ENCODE measurements at places on chromosomes 1 and 21. TPM values are rescaled to one million over a fixed set of nuclear protein-coding genes. Genes with fewer than 3 reads are reported as not detected.
A peak's percentile ranks its signal among the peaks of the same experiment; 100 is the strongest.

FCMR gene
- total RNA-seq: 6.6 TPM

- H3K27me3 ChIP-seq: no peaks in the 10 kb centered on the region
- no peak overlapping the region for H3K27ac ChIP-seq
- no peaks in the 10 kb centered on the region for H3K4me1 ChIP-seq
- no peaks in the 10 kb centered on the region for H3K36me3 ChIP-seq
- no peak overlapping the region for H3K4me3 ChIP-seq
- no peak for DNase-seq
These were observed 29.5 kb downstream of the TLCD4 start for GRCh38 chr1:95146637-95147036.

- H3K27ac ChIP-seq: no peak overlapping the region
- H3K4me3 ChIP-seq: no peak overlapping the region
- DNase-seq: peak; percentile 24
- H3K4me1 ChIP-seq: no peaks in the 10 kb centered on the region
- H3K27me3 ChIP-seq: no peaks in the 10 kb centered on the region
- H3K36me3 ChIP-seq: no peaks in the 10 kb centered on the region
These were observed 600.6 kb upstream of the B3GALT2 start for GRCh38 chr1:193787061-193787460.

- no peak overlapping the region for H3K27ac ChIP-seq
- DNase-seq: no peak
- H3K27me3 ChIP-seq: no peaks in the 10 kb centered on the region
- H3K4me3 ChIP-seq: no peak overlapping the region
- H3K4me1 ChIP-seq: peaks cover 7% of the 10 kb centered on the region
These were observed 53.3 kb upstream of the TSPAN2 start for GRCh38 chr1:115142616-115143015.

GRCh38 chr1:85116856-85117255, 68.6 kb upstream of the MCOLN3 start:
- H3K27me3 ChIP-seq: no peaks in the 10 kb centered on the region
- H3K27ac ChIP-seq: no peak overlapping the region
- no peaks in the 10 kb centered on the region for H3K36me3 ChIP-seq
- no peak for DNase-seq
- no peaks in the 10 kb centered on the region for H3K4me1 ChIP-seq

GRCh38 chr1:171350594-171350993, 36.6 kb downstream of the FMO4 start:
- H3K36me3 ChIP-seq: no peaks in the 10 kb centered on the region
- no peak overlapping the region for H3K27ac ChIP-seq
- no peak for DNase-seq
- no peaks in the 10 kb centered on the region for H3K27me3 ChIP-seq

- H3K27me3 ChIP-seq: no peaks in the 10 kb centered on the region
- H3K4me1 ChIP-seq: peaks cover 19% of the 10 kb centered on the region
- DNase-seq: peak; percentile 3
- H3K4me3 ChIP-seq: no peak overlapping the region
- no peak overlapping the region for H3K27ac ChIP-seq
These were observed 24.2 kb downstream of the MAN1C1 start for GRCh38 chr1:25640646-25641328.

DNA sequence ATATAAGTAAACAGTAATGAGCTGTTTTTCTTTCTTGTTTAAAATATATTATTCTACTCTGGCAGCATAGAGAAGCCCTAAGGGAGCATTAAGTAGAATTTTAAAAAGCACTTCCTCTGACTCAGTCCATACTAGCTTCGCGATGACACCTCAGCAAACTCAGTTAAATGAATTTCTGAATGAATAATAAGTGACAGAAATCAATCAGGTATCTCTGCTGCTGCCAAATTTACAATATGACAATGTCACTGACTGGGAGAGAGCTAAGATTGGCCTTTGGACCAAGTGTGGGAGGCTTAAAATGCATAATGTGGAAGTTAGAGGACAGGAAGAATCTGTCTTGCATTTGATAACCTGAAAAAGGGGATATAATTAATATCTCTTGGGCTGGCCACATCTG, 296.1 kb downstream of the HHIPL2 start:
- H3K27ac ChIP-seq: no peak overlapping the region
- no peaks in the 10 kb centered on the region for H3K4me1 ChIP-seq
- no peaks in the 10 kb centered on the region for H3K36me3 ChIP-seq
- H3K27me3 ChIP-seq: no peaks in the 10 kb centered on the region
- H3K4me3 ChIP-seq: no peak overlapping the region
- DNase-seq: no peak

All from stomach (tissue), 19 donors.